ENCODE measurements at places on chromosomes 12 and 14.

- ATAC-seq: no peak
These were observed 115.9 kb downstream of the ETV6 start for GRCh38 chr12:11765421-11765816.

- no peak for ATAC-seq
These were observed 59.1 kb upstream of the BICD1 start for GRCh38 chr12:32047357-32048212.

DNA sequence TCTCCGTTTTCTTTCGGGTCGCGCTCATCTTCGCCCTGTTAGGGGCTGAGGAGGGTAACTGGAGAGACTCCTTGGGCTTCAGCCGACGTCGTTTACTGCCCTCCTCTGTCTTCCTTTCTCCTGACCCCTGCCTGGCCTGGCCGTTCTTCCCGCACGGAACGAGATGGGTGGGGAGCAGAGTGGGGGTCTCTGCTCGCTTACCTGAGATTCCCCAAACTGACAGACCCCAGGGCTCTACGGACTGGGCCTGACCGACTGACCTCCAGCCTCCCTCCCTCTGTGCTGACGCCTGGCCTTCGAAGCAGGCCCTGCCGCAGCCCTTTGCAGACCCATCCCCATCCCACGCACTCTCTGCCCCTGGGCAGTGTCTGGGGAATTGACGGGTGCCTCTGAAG, 439 bp downstream of the GOLGA5 start:
- ATAC-seq: peak; percentile 31

DNA sequence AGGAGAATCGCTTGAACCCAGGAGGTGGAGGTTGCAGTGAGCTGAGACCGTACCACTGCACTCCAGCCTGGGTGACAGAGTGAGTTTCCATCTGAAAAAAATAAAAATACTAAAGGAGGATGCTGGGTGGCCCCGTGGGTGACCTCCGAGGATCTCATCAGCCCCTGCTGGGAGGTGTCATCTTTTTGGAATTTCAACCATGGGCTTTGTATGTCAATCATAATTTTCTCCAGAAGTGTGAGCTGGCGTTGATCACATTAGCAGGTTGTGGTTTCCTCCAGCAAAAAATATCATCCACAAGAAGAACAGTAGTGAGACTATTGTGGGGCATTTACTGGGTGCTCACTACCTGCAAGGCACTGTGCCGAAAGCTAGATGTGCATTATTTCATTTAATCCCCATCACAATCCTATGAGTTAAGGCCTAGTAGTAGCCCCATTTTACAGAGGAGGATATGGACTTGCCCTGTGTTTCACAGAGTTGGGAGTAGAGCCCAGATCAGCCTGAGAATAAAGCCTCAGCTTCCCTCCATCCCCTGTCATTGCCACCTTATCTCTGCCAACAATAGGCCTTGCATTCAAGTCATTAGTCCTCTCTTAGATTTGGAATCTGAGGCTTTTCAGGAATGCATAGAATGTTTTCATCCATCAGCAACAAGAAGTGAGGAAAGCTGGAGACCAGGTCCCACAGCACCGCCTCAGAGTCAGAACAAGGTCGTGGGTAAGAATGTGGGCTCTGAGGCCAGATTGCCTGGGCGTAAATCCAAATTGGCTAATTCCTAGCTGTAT, 39.8 kb downstream of the SVOP start:
- no peak for ATAC-seq

DNA sequence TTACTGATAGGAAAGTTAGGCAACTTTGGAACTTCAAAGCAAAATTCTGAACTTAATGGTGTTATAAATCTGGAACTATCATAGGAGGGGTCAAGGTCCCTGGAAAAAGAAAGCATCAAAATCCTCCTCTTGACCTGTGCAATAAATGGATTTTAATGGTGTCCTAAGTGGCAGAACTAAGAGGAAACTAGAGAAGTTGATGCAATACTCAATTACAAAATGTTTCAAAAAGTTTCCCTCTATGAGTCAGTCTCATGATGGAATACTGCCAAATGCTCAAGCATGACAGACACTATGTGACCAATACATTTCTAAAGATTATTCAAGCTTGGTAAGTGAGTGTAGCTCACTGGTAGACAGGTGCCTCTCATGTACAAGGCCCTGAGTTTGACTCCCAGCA, 47.7 kb upstream of the ERGIC2 start:
- ATAC-seq: no peak

- ATAC-seq: no peak
These were observed 94.2 kb upstream of the RIC8B start for GRCh38 chr12:106680280-106680679.

DNA sequence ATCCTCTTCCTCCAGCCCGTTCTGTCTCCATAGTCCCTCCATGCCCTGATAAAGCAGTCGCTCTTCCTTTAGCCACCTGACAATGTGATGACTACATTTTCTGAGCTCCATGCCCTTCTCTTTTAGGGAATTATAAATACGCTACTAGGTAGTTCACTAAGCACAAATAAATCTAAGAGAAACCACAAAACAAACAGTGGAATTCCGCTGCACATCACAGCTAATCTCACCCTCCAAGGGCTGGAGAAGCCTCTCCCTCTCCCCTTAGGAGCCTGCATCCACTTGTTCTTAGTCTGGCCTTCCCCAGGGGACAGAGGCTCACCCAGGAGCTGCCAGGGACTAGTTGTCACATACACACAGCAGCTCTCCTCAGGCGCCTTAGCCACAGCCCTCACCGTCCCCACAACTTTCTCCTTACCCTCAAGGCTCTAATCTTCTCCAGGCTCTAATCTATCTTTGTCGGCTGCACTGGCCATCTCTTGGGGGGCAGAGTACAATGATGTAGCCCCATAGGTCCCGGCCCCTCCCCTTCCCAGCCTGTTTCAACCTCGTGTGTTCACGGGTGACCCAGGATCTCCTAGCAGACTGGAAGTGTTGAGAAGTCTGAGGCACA, 55.9 kb upstream of the GPR68 start:
- no peak for ATAC-seq

DNA sequence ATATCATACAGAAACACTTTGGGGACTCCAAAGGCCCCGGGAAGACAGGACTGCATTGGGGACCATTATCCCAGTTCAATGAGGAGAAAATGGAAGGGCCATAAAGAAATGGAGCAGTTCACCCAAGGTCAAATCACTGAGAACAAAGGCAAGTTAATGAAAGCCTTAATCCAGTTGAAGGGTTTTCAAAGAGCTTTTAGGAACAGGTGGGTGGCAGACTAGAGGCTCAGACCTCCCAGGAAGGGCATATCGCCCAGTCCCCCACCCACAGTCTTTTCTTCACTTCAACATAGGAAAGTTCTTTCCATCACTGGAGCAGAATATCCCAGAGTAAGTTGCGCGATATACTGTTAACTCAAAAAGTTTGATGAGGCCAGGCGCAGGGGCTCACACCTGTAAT, 136.1 kb upstream of the CCND2 start:
- ATAC-seq: no peak

DNA sequence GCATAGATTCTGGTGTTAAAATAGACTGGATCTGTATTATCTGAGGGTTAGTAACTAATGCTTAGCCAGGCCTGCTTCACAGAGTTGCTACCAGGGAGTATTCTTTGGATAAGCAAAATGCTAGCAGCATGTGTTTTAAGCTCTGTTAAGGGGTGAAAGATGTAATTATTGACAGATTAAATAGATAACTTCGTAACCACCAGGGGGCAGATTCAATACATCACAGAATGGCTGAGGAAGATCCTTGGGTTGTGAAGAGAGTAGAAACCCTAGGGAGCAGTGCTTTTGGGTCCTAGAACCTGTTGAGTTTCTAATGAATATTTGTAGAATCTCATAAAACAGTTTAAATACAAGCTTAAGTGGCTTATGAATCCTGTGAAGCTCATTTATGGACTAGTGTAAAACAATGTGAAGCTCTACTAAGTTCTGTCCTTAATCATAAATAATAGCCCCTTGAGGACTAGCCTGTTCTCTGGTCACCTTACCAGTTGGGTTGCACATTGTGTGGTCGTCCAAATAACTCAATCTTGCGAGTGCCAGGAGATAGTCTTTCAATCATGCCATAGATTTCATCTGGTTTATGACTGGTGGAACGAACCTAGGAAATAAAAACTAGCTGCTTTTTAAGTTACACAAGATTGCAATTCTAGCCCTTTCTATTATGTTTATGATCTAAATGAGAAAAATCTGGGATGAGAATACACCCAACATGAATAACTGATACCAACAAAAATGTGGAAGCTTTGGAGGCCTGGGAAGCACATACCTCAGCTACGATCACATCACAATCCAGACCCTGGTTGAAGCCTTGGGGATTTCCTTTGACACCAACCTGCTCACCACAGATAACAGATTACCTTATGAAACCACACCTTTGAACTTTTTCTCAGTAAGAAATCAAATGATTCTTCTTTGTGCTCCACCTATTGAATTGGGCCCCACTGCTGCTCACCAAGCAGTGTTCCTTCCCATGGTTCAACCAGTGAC, 12.3 kb downstream of the METTL3 start:
- ATAC-seq: peak; percentile 70

- peak; percentile 36 for ATAC-seq
These were observed 16.3 kb downstream of the TSPAN8 start for GRCh38 chr12:71141378-71141926.

DNA sequence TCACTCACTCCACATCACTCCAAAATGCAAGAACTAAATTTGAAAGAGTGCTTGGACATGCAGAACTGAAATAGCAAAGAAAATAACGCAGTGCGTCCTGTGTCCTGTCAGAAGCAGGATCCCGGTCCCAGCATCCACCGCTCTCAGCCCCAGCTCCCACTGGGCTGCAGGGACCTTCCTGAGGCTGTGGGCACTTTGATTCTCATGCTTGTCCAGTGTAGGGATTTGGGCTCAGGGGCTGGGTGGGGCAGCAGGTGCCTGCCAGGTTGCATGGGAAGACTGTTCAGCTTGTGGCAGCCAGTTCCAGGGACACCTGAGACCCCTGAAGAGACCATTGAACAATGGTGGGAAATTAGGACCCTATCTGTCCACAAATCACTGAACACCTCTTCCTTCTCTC, 140.0 kb upstream of the FKBP4 start:
- ATAC-seq: no peak

- ATAC-seq: peak; percentile 63
These were observed 1.3 kb downstream of the TMEM233 start for GRCh38 chr12:119594772-119595445.

DNA sequence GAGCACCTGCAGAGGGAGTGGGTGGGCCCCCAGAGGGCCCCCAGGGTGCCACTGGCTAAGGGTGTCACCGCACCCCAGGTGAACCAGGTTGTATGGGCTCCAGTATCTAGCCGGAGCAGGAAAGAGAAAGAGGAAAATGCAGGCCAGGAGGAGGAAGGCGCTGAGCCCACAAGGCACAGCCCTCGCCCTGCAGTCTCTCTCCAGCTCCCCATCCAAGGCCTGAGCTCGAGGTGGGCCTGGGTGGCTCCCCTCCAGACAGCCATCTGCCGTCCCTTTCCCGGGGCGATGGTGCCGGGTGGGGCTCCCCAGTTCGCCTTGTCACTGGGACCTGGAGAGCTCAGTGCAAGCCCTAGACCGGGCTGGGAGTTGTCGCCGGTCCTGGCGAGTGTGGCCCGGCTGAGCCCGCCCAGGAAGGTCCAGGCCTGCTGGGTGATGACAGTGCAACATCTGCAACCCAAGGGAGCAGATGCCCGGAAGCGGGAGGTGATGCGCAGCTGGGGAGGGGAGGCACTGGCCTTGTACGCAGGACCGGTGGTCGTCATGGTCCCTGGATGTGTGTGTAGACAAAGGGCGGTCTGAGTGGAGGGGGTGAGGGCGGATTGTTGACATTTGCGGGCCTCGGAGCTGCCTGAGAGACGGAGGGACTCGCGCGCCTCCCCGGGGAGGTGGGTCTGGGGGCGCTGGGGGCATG, 716 bp downstream of the TMEM179 start:
- ATAC-seq: no peak

GRCh38 chr12:101642115-101643067, 47.6 kb downstream of the MYBPC1 start:
- ATAC-seq: no peak

DNA sequence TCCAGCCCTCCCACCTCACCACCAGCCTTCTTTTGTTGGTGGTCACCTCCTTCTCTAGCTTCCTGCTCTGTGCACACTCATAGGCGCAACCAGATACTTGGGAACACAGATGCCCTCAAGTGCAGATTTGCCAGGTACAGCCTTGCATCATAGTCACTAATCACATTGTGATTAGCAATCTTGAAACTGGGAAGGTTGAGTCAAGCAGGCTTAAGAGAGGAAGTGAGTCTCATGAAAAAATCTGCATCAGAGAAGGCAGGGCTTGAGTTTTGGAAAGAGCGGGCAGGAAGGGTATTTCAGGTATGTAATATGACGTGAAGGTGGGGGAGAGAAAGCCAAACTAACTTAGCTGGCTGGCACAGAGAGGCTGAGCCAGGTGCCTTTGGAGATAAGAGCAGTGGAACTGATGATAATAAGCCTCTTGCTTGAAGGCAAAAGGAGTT, 2.7 kb upstream of the RABGGTA start:
- no peak for ATAC-seq

- ATAC-seq: no peak
These were observed 8.1 kb upstream of the GLRX5 start for GRCh38 chr14:95526483-95527386.

DNA sequence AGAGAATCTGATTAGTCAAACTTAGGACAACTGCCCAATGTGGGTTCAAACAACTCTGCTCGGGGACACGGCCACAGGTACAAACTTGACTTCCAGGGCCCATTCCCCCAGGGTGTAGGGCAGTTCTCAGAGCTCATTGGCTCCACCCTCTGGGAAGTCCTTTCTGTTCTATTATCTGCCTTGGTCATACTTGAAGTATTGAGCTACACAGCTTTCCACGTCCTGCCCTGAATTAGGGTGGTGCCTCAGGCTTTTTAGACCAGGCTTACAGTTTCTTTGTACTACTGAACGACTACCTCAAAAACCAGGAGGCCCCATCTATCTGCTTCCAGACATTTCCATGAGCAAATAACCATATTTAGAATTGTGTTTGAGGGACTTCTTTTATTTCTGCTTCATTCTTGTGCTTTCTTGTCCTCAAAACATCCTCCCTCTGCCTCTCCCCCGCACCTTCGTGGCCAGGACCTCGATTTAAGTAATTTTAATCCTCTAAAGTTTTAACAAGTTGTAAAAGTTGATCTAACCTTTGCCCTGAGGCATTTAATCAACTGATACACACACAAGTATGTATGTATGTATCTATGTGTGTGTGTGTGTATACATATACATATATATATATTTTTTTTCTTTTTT, 281.7 kb upstream of the AMIGO2 start:
- no peak for ATAC-seq

- ATAC-seq: no peak
These were observed 209.9 kb upstream of the NOS1 start for GRCh38 chr12:117571321-117571720.

DNA sequence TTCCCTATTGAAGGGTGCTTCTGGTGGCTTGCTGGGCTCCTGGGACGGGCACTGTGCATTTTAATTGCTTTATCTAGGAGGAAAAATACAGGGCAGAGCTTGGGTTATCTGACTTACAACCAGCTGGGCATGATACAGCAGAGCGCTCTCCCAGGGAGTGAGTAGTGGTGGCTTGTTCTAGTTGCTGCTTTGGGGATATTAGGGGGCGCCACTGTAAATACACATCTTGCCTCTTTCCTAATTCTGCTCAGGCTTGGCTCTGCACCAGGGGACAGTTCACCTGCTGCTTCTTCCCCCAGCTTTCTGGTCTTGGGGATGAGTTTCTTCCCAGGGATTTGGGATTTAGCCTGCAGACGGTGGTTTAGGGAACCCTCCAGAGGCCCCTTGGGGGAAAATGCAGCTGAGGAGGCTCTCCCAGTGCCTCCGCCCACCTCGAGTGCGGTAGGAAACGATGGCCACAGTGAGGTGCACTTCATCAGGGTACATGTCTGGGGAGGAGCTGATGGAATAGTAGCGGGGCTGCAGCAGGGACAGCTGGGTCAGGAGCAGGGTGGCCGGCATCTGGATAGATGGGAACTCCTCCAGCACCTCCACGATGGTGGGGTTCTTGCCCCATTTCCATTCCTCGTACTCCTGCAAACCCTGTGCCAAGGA, 36.9 kb upstream of the FBXO21 start:
- ATAC-seq: no peak

All from SK-N-SH treated with all-trans-retinoic acid at 6 μM for 48 hours (cell line).